M059J (cell line): ENCODE measurements at places on chromosomes 3 and 15. TPM values are rescaled to one million over a fixed set of nuclear protein-coding genes. Genes with fewer than 3 reads are reported as not detected.

GRCh38 chr3:172034786-172035685, 4.3 kb upstream of the FNDC3B start:
- DNase-seq: peak; percentile 56

- DNase-seq: no peak
Observed at GRCh38 chr3:79015854-79016253, 751.9 kb downstream of the ROBO1 start.

Gene UBE3A
- 28.5 and 43.6 TPM in 2 replicates for total RNA-seq

- no peak for DNase-seq
Observed at GRCh38 chr3:37601832-37602231, 259.8 kb upstream of the CTDSPL start.

Gene SLC28A2
- not detected in 2 replicates for total RNA-seq

GRCh38 chr3:141644931-141645330, 93.2 kb upstream of the RNF7 start:
- peak; percentile 57 for DNase-seq

- peak; percentile 90 for DNase-seq
Observed at GRCh38 chr15:34837246-34838016, 42.1 kb upstream of the ACTC1 start.

Gene GOLGA8M
- not detected in 2 replicates for total RNA-seq

DNA sequence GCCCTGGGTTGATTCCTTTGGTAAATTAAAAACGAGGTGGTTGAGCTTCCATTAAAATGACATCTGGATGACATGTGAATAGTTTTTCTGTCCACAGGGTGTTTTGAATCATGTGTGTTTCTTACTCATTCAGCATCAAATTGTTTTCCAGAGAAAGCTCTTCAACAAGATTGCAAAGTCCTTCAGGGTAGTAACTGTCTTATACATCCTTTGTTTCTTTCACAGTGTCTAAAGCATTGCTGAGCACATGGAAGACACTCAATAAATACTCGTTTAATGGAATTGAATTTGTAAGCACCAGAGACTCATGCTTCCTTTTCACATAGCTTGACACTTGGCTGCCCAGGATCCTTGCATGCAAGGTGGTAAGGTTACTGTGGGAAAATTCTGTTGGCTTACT, 223.1 kb upstream of the CNTN6 start:
- no peak for DNase-seq

GRCh38 chr15:85443046-85443445, 62.6 kb downstream of the AKAP13 start:
- DNase-seq: no peak
